ENCODE measurements at places on chromosomes 12 and 14.

GRCh38 chr14:24376448-24377070 lies 8.6 kb downstream of the NFATC4 start:
- DNase-seq: no peak

DNA sequence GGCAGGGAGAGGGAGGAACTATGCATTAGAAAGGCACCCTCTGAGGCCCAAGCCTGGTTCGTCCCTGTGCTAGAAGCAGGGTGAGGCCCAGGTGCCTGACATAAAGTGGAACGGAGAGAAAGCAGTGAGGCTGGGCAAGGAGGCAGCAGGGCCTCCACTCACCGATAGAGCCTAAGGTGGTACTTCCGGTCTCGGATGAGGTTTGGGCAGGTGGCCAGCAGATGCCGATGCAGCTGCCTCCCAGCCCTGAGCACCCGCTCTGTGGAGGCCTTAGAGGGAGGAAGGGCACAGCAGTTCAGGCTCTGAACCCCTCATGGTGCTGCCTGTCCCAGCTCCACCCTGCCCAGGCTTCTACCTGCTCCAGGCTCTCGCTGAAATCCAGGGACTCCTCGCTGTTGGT lies 7.1 kb downstream of the RAPGEF3 start:
- DNase-seq: no peak

DNA sequence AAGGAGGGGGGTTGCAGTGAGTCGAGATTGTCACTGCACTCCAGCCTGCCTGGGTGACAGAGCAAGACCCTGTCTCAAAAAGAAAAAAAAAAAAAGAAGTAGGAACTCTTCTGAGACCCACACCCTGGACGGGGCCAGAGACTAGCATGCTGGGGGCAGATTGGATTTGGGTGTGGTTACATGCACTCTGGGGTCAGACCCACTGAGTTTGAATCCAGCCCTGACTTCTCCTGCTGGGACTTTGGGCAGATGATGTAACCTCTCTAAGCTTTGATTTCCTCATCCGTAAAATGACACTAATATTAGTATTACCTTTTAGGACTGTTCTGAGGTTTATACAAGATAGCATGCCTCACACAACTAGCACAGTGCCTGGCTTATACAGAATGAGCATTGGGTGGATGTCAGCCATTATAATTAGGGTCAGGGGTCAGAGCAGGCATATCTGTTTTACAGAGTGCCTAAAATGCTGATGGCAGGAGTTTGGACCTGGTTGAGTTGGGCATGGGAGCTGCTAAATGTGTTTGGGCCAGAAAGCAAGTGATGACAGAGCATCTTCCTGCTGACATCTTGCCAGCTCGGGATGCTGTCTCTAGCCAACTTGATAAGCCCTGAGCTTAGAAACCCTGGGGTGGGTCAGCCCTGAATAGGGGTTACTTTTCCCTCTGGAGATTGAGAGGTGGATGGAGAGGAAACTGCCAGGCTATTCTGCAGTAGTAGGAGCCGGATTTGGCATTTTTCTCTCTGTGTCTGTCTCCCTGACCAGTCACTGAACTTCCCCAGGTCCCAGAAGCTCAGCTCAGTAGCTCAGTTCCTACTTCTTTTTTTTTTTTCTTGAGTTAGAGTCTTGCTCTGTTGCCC lies 15.5 kb downstream of the TPCN1 start:
- DNase-seq: no peak

- DNase-seq: no peak
Measured at GRCh38 chr14:84965279-84965678, 564.7 kb upstream of the FLRT2 start.

DNA sequence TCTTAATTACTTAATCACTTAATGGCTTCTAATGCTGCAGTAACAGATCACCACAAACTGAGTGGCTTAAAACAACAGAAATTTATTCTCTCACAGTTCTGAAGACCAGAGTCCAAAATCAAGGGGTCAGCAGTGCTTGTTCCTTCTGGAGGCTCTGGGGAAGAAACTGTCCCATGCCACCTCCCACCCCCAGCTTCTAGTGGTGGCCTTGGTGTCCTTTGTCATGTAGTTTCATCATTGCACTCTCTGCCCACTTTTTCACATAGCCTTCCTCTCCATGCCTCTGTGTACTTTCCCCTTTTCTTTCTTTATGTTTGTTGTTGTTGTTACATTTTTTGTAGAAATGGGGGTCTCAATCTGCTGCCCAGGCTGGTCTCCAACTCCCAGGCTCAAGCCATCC lies 16.1 kb upstream of the UBC start:
- no peak for DNase-seq

DNA sequence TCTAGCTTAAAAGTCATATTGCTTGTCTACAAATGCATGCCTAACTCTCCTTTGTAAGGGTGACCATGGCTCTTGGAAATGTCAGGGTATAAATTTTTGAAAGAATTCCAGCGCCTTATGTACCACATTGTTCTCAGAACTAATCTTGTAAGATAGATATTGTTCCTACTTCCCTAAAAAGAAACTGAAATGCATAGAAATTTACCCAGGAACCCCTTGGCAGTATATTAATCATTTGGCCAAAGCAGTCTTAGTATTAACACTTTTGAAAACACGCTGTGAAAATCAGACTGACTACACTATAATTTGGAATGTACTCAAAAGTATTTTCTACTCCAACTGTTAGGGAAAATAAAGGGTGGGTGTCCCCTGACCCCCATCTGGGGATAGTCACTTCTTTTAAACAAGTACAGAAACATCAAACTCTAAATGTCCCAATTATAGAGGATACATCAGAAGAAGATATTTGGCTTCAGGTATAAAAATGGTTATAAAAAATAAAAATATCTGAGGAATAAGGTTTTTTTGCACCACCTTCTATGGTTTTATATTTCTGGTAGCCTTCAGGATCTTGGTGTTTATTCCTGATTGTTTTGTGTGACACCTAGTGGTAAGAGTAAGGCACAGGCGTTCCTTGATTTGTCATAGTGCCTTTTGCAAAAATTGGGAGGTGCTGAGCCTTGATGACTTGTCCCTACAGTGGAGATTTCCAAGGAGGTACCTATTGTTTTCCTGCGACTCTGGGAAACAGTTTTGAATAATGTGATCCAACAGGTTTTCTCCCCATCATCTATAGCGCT lies 2.2 kb upstream of the NFKBIA start:
- DNase-seq: peak; percentile 81

DNA sequence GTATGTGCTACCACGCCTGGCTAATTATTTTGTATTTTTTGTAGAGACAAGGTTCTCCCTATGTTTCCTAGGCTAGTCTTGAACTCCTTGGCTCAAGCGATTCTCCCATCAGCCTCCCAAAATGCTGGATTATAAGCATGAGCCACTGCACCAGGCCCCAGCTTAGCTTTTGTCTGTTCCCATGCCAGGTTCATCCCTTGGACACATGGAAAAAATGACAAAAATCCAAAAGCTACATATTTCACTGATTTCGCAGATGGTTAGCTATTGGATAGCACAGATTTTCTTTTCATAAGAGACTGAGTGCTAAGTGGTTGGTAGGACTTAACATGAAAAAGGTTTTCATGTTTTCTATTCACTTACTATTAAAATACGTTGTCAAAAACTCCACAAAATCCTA lies 286.6 kb upstream of the KITLG start:
- no peak for DNase-seq

GRCh38 chr14:100887728-100888335 lies 15.7 kb downstream of the RTL1 start:
- DNase-seq: no peak

- no peak for DNase-seq
Measured at GRCh38 chr12:47984331-47984801, 19.9 kb downstream of the COL2A1 start.

GRCh38 chr12:104248444-104248843 lies 32.9 kb downstream of the TXNRD1 start:
- no peak for DNase-seq

DNA sequence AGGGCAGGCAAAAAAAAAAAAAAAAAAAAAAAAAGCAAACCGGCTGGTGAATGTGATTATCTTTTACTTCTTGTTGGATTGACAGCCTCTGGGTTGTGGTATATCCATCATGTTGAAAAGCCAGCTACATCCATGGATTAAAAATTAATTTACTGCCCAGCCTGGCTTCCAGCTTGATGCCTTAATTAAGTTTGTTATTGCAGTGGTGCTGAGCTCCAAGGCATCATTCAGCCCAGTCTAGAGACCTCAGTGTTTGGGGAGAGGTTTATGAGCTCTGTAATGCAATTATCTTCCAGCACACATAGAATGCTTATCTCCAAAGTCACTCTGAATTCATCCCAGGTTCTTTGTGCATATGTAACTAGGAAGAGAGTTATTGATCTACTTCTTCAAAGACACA lies 114.8 kb downstream of the RIMBP2 start:
- DNase-seq: no peak

- DNase-seq: no peak
Measured at GRCh38 chr14:82504894-82505293, 971.2 kb upstream of the SEL1L start.

DNA sequence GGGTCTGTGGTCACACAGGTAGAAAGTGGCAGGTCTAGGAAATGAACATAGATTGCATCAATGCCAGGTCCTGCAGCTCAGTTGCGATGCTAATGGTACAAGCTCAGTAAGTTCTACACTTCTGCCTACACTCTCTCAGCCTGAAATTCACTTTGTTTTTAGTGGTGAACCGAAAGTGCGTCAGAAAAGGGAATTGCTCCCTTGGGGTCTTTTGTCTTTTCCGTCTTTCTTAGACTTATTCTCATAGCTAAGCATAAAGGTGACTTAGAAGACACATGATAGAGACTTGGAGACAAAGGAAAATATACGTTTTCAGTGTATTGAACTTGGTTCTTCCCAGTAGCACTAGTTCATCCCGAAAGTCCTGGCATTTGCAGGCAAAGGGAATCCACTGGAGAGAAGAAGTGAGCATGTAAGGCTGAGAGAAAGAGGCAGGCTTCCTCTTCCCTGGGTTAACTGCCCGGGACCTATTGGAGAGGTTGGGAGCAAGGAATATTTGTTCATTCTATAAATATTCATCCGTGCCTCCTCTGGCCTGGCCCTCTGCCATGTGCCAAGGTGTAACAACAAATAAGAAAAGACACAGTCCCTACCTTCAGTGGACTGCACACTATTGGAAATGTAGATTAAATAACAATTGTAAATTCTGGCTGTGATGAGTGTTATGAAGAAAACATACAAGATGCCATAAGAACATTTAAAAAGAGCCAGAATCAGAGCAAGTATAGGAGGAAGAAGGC lies 785.8 kb downstream of the MED13L start:
- DNase-seq: peak; percentile 56

Data from fibroblast of mammary gland (primary cell).